ENCODE measurements at places on chromosomes 12 and 14.

DNA sequence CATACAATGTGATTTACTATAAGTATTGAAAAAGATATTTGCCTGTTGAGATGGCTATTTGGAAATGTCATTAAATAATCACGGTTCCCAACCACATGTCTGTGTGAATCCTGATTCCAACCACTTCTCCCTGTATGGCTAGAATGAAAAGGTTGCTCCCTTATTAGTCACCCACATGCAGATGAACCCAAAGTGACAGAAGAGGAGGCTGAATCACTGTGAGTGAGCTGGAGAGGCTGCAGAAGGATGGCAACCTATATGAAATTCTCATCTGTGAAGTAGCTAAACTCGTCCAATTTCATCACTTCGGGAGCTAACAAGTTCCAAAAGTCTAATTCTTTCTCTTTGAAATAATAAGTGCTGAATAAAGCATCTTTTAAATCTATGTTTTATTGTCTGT is 300.5 kb downstream of the PRKD1 start:
- no peak for DNase-seq

GRCh38 chr12:8034802-8035201 is 2.3 kb downstream of the FOXJ2 start:
- no peak for DNase-seq

GRCh38 chr12:12529783-12530421 is 32.8 kb downstream of the DUSP16 start:
- DNase-seq, result no peak

DNA sequence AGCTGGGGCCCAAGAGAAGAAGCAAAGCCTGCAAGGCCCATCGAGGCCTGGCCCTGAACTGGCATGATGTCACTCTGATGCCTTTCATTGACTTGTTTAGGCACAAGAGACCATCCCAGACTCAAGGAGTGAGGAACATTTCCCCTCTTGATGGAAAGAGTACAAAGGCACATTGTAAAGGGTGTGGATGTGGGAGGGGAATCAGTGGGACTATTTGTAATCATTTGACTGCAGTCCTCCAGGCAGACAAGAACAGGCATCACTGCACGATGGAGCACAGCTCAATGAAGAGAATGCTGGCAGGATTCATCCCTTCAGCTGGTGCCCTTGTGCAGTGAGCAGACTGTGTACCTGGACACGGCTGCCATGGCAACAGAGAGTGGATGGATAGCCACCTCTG is 87.9 kb downstream of the LGMN start:
- DNase-seq, result no peak

DNA sequence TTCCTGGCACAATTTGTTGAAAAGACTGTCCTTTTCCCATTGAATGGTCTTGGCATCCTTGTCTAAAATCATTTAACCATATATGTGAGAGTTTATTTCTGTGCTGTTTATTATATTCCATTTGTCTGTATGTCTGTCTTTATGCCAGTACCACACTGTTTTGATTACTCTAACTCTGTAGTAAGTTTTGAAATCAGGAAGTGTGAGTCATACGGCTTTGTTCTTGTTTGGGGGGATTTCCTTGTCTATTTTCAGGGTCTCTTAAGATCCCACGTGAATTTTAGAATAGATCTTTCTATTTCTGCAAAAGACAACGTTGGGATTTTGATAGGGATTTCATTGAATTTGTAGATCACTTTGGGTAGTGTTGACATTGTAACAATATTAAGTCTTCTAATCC is 88.5 kb downstream of the MYRFL start:
- no peak for DNase-seq

DNA sequence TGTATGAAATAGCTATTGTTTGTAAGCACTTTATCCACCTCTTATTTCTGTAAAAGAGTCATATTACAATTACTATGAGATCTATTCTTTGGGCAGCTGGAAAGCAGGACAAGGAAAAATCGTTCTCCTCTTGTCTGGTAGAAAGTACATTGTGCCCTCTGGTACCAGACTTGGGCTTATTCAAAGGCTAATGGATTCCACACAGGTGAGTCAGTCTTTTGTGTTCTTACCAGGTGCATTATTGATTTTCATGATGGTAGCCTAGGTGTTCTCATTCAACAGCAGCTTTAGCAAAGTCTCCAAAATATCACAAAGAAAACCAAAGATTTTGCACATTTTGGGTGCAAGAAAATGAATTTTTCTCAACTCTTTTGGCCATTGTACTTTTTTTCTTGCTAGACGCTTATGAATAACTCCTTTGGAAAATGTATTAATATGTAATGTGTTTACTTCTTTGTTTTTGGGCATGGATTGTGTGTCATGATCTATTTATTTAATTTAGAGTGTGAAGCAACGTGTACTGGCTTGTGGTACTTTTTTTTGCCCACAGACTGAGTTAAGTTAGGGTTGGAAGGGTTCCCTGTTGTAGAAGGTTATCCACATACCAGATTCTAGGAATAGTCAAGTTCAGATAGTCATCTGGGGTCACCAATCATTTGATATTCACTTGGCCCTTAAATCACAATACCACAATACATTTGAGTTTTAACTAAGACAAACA is 26.2 kb downstream of the MNAT1 start:
- DNase-seq, result no peak

DNA sequence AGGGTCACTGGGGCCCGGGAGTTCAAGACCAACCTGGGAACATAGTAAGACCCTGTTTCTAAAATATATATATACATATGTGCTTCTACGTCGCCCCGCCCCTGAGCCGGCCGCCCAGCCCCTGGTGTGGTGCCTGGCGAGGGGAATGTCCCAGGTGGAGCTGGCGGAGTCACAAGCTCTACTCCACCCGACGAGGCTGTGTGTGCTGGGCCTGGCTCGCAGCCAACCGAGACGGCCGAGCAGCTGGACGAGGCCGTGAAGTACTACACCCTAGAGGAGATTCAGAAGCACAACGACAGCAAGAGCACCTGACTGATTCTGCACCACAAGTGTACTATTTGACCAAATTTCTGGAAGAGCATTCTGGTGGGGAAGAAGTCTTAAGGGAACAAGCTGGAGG is 22.1 kb upstream of the ITPK1 start:
- DNase-seq, result no peak

- DNase-seq, result no peak
These were observed 252.3 kb downstream of the EFCAB11 start for GRCh38 chr14:89702073-89702875.

- no peak for DNase-seq
These were observed 10.8 kb downstream of the ANKRD9 start for GRCh38 chr14:102498678-102499265.

GRCh38 chr14:64878837-64879634 is 671 bp downstream of the SPTB start:
- DNase-seq, result no peak

DNA sequence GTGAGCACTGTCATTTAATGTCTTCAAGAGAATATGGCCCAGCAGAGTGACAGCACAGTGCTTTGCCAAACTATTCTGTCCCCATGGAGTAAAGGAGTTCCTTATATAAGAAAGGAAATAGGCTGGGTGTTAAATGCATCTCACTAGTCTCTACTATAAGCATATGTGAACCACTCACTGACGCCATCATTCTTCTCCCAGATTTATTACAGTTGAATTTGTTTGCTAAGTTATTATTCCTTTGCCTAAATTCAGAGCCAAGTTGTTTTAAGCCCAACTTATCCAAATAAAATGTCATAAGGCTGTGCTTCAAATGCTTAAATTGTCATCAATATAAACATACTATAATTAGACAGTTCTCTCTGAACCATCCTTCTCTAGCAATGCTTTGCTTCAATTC is 151.6 kb downstream of the KCNA5 start:
- DNase-seq, result no peak

GRCh38 chr12:27604431-27604830 is 80.4 kb downstream of the PPFIBP1 start:
- no peak for DNase-seq

- no peak for DNase-seq
These were observed 3.0 kb downstream of the MIS18BP1 start for GRCh38 chr14:45249856-45250575.

- DNase-seq, result no peak
These were observed 26.1 kb upstream of the PLEKHG7 start for GRCh38 chr12:92676710-92677109.

GRCh38 chr12:42669553-42669952 is 80.0 kb upstream of the PRICKLE1 start:
- DNase-seq, result no peak

GRCh38 chr12:113734503-113734902 is 231.6 kb downstream of the RBM19 start:
- no peak for DNase-seq

DNA sequence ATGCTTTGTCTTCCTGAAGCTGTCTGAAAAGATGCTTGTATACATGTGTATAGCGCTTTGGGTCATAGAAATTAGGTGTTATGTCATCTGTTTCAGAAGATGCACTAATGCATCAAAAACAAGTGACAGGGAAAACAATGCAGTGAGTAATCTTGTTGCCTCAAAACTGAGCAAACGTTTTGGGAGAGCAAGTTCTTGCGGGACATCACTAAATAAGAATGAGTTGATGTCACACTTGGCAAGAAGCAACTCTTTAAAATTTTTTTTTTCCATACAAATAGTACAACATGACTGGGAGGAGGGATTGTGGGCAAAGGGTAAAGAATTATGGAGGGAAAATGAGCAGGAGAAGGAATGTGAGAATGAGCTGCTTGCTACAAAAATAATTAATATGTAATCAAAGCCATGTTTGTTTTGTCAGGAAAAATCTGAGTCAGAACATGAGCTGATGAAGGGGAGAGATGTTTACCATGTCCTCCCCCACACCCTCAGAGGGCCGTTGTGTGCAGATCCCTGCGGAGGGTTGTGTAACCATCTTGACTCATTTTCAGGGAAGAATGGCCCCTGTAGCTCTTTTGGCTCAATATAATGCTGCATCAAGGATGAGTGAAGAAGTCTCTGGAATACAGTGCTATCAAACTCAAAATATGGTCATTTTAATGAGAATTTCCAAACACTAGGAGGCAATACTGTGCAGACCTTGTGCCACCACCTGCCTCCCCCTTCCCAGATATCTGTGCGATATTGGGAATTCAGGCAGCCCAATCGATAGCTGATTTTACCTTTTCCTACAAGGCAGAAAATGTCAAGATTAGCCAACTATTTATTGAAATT is 41.4 kb downstream of the BORCS5 start:
- DNase-seq, result no peak

DNA sequence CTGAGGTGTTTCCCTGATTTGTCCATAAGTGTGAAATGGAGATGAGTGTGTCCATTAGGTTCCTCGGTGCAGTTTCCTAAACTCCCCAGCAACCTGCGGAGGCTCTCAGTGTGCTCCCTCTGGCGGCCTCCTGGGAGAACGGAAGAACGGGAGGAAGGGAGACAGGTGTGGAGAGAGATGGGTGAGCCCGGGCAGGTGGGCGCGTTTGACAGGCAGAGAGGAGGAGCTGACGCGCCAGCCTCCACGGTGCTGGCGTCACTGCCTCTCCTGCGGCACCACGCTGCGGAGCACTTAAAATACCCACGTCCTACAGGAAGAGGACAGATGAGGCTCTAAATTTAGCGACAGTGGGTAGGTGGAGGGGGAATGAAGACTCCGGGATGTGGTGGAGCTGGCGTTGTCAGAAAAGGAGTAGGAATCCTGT is 26.8 kb upstream of the PEX5 start:
- DNase-seq, result peak; percentile 42

- DNase-seq, result no peak
These were observed 17.9 kb upstream of the DCAF5 start for GRCh38 chr14:69170839-69171238.

DNA sequence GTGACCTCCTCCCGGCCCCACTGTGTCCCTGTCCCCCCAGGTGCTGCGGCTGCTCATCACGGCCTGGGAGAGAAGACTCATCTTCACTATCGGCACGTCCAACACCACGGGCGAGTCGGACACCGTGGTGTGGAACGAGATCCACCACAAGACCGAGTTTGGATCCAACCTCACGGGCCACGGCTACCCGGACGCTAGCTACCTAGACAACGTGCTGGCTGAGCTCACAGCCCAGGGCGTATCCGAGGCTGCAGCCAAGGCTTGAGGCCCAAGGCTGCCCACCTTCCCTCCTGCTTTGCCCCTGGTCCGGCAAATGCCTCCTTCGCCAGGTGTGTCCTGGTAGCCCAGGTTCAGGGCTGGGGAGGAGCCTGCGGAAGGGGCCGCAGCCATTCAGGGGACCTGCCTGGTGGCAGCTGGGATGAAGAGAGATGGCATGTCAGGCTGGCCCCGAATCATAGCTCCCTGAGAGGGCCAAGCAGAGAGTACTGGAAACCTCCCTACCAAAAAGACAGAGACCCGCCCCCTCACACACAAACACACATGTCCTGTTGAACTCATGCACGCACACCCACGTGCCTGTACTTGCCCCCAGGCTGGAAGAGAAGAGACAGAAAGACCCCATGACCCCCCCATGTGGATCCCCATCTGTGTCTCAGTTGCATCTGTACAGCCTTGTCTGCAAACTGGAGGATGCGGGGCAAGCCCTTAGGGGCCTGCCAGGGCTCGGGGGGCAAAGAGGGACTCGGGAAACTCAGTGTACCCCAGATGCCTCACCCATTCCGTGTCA is 38.7 kb downstream of the RASAL1 start:
- no peak for DNase-seq

DNA sequence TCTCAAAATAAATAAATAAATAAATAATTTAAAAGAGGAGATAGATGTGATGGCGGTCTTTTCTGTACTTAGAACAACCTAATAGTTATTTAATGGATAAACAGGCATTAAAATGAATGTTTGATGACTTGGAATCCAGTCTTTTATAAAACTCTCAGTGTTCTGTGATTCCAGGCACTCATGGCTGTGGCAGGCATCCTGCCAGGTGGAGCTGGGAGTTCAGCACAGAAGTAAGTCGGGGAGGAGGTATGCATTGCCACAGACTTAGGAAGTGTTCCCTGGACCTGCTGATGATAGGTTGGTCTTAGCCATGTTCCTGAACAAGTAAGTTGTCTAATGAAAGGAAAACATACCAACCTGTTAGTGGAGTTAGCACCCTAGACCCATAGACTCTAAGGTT is 126.3 kb downstream of the CACNA1C start:
- no peak for DNase-seq

DNA sequence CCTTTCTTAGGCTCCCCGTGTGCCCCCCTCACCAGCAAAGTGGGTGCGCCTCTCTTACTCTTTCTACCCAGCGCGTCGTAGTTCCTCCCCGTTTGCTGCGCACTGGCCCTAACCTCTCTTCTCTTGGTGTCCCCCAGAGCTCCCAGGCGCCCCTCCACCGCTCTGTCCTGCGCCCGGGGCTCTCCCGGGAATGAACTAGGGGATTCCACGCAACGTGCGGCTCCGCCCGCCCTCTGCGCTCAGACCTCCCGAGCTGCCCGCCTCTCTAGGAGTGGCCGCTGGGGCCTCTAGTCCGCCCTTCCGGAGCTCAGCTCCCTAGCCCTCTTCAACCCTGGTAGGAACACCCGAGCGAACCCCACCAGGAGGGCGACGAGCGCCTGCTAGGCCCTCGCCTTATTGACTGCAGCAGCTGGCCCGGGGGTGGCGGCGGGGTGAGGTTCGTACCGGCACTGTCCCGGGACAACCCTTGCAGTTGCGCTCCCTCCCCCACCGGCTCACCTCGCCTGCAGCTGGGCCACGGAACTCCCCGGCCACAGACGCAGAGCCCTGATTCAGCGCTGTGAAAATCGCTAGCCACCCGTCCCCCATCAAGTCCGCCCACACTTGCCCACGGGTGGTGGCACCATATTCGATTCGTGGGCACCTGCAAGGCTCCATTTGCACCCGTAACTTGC is 1.3 kb downstream of the TMEM233 start:
- no peak for DNase-seq

GRCh38 chr12:53551889-53552291 is 44.6 kb upstream of the NPFF start:
- DNase-seq, result no peak

- DNase-seq, result no peak
These were observed 159.9 kb upstream of the HIF1A start for GRCh38 chr14:61535458-61535857.

- DNase-seq, result no peak
These were observed 208.6 kb upstream of the OR4E1 start for GRCh38 chr14:21882226-21882625.

Data from stimulated activated CD4-positive, alpha-beta T cell treated with anti-CD3 and anti-CD28 coated beads, Interleukin-2, amount 100 ng/mL, for 24 hours (primary cell).